ENCODE measurements at places on chromosomes 5 and 9. TPM values are rescaled to one million over a fixed set of nuclear protein-coding genes. Genes with fewer than 3 reads are reported as not detected.

Gene UBE2QL1
- 0.82 TPM for polyA plus RNA-seq

Gene TPPP
- 5.1 TPM for polyA plus RNA-seq

Gene PCDHGA7
- polyA plus RNA-seq = 2.1 TPM

Gene CEP78
- polyA plus RNA-seq = 29.4 TPM

Gene TMEM174
- polyA plus RNA-seq = 20.4 TPM
